ENCODE measurements at places on chromosomes 16 and 17.

- DNase-seq, result no peak
Observed at GRCh38 chr17:14672830-14673229, 371.9 kb downstream of the HS3ST3B1 start.

GRCh38 chr17:71769850-71770249 is 351.0 kb upstream of the SOX9 start:
- DNase-seq, result no peak

- no peak for DNase-seq
Observed at GRCh38 chr16:68590201-68590994, 51.3 kb downstream of the ZFP90 start.

DNA sequence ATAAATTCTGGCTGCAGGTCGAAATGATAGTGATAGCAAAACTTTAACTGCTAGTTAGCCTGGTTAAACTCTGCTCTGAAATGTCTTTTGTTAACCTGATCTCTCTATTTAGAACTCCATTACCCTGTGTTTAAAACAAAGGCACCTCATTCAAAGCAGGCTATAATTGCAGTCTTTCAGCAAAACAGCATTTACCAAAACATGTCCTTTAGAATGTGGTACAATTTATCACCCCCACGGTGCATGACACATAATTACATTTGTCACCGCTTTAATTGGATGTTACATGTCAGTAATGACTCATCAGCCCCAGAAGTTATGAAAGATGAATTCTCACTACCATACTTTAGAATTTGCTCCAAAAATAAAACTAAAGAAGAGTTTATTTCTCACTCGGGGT is 295.4 kb downstream of the TOX3 start:
- no peak for DNase-seq

- no peak for DNase-seq
Observed at GRCh38 chr16:377419-377951, 4.3 kb downstream of the PGAP6 start.

DNA sequence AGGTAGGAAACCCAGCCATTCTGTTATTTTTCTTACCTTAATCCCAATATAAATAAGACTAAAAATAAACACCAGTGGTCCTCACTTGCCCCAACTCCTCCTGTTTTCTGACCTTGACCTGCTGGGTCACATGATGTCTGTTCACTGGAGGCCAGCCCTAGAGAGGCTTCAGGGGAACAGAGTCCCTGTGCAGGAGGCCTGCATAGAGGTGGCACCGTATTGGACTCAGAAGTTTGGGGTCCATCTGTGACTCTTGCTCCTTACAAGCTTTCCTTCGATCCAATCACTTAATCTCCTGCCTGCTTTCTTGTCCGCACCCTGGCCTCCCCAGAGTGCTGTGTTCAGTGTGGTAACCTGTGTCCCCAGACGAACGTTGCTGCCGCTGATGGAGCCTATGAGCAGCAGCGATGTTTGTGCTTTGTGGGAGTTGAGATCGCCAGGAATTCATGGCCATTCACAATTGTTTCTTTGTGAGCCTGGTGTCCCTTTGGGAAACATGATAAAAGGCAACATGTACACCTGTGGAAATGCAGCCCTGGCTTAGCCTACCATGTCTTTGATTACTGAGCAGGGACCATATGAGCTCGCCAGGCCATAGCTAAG is 4.7 kb downstream of the IGSF6 start:
- DNase-seq, result no peak

DNA sequence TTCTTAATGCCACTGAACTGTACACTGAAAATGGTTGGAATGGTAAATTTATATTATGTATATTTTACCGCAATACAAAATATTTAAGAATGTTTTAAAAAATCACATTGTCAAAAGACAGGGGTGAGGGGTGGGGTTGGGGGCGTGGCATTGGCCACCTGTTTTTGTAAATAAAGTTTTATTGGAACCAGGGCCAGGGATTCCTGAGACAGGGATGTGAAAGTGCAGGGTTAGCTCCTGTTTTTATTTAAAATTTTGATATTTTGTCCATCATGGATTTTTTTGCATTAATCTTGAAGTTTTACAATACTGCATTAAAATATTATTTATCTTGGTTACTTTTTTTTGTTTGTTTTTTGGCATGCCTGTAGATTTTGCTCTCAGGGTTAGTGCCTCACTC is 2.3 kb upstream of the FA2H start:
- no peak for DNase-seq

- DNase-seq, result no peak
Observed at GRCh38 chr16:89841275-89841674, 13.0 kb downstream of the SPIRE2 start.

DNA sequence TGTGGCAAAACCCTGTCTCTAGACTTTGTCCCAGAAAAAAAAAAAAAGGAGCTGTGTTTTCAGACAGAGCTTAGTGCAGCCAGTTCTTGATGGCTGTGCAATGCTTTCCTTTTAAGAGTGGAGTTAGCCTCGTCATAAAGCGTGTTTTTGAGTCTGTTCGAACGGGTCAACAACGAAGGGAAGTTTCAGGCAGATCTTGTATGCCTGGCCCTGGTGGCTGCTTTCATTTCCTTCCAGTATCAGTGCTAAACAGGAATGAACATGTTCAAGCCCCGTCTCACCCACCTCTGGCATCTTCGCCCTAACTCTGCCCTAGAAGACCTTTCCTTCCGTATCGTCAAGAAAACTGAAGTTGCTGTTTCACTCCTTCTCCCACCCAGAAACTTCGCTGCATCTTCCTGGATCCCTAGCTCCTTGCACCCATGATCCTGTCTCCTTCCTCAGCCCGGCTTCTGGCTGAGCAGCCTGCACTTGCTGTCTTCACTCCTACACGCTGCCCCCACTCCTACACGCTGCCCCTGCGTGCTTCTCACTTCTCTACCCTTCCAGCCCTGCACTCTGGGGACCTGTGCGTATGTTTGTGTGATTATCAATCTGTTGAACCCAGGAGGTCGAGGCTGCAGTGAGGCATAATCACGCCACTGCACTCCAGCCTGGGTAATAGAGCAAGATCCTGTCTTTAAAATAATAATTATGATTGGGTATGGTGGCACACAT is 55.3 kb downstream of the USP10 start:
- no peak for DNase-seq

- DNase-seq, result peak; percentile 15
Observed at GRCh38 chr17:33049781-33050414, 58.3 kb downstream of the SPACA3 start.

DNA sequence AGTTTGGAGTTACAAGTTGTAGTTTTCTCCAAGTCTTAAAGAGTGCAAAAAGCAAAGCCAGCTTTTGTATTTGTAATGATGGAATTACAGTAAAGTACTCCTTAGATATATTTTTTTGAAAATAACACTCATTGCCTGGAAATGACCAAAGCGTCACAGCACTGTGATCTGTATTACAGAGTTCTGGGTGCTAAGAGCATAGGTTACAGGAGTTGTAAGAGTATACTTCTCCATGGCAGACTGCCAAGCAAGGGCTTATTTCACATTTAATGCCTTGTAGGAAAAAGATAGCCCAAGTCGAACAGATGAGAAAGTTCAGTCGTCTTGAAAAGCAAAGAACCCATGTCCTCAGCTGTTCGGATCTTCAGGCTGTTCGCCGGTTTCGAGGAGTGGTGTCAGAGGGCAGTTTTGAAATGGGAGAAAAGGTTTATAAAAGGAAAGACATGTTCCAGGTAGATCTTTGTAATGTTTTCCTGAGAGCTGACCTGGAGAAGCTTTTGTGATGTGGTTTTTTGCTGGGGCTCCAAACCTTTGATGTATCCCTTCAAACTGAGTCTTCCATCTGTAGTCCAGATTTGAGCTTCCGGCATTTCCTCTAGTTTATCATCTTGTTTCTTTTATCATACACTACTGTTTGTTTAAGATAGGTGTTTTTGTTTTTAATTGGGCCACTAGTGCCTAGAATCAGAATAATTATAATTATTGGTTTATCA is 41.3 kb downstream of the ERCC4 start:
- no peak for DNase-seq

GRCh38 chr16:48591976-48592375 is 18.0 kb downstream of the N4BP1 start:
- no peak for DNase-seq

GRCh38 chr17:82065193-82065637 is 389 bp downstream of the DUS1L start:
- no peak for DNase-seq

DNA sequence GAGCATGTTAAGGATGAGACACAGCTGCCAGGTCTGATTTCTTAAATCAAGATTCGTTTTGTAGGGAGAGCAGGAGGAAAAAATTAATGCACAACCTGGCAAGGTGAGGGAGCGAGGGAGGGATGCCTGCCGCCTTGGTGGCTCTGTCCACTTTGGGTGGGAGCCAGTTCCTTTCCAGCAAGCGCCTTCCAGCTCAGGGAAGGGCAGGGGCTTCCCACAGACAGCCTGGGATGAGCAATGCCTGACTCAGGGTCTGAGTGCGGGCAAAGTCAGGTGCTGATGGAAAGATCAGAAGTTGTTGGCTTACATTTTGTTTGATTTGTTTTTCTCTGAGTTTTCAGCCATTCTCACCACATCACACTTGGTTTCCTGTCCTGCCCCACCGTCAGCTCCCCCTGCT is 220.7 kb downstream of the ENGASE start:
- DNase-seq, result no peak

DNA sequence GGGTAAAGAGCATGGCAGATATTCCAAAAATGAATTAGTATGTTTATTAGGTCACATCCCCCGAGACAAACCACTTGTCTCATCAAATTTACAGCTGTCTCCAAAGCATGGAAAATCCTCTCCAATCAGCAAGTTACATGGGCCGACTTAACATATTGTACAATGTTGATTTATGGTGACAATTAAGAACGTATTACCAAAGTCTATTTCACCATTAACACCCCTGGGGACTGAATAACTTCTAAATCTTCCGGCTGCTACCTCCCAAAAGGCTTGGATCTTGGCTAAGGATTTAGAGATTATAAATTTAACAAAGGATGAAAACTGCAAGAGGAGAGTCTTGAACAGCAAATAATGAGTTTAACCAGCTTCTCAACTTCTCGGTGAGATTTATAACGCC is 311.9 kb downstream of the NPIPA8 start:
- DNase-seq, result no peak

GRCh38 chr16:68234188-68235107 is 1.5 kb downstream of the ESRP2 start:
- DNase-seq, result peak; percentile 58

DNA sequence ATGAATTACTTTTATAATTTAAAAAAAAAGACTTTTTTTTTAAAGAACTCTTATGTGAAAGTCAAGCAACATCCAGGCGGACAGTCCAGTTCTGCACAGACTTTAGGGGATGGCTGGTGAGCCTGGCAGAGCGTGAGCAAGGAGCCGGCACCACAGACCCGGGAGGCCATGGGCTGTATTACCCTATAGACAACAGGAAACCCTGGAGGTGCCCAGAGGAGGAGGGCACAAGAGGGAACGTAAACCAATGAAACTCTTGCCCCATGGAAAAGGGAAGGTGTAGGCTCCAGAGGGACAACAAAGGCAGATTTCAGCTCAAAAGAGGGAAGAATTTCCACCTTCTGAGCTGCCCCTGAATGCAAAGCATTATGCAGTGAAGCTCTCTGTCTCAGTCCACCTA is 25.5 kb upstream of the RPH3AL start:
- no peak for DNase-seq

GRCh38 chr16:57244463-57244766 is 644 bp upstream of the ARL2BP start:
- no peak for DNase-seq

- DNase-seq, result no peak
Observed at GRCh38 chr17:46978489-46979146, 435 bp downstream of the RPRML start.

- DNase-seq, result no peak
Observed at GRCh38 chr16:67444259-67445125, 13.6 kb downstream of the HSD11B2 start.

GRCh38 chr16:85798901-85799496 is 345 bp downstream of the EMC8 start:
- DNase-seq, result no peak

GRCh38 chr16:88965411-88965810 is 11.6 kb downstream of the CBFA2T3 start:
- DNase-seq, result no peak

DNA sequence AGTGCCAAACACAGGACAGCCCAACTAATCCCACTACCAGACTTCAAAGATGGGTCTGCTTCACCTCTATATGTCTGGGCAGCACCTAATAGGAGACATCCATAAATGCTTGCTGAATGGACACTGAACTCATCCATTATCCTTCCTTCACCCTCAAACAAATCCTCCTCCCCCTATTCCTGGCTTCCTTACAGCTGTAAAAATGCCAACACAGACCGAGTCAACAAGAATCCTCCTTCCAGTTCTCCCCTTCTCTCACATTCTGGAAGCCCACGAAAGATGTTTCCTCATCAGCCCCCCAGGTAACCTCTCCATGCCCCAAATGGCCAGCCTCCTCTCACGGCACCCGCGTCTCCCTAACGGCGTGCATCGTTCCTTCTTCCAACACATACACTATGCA is 12.3 kb downstream of the PELP1 start:
- DNase-seq, result no peak

DNA sequence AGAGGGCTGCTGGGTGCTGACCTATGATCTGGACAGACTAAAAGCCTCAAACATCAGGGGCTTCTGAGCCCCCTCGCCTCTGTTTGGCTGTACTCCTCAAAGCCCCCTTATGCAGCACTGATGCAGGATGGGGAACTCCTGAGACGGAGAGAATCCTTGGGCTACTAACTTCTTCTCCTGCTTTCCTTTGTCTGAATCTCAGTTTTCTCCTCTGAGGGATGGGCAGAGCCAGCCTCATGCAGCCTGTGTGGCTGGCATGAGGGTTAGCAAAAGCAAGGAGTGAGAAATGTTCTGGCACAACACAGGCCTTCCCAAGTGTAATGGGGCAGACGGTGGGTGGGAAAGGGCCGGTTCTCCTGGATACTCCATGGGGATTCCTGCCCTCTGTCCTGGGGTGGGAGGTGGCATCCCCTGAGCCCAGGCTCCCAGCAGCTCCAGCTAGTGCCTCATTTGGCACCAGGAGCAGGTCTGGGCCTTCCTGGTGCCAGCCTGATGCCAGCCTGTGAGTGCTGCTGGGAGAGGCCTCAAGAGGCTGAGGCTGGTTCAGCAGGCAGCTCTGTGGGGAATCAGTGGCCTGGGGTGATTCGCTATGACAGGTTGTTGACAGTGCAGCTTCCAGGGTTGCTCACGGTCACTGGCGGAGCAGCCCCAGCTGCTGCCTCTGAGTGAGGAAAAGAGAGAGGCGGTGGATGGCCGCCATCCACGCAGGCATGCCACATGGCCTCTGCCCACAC is 4.0 kb upstream of the BRD7 start:
- no peak for DNase-seq

- DNase-seq, result no peak
Observed at GRCh38 chr17:37518826-37519225, 29.1 kb downstream of the DUSP14 start.

GRCh38 chr17:38619937-38620550 is 14.3 kb upstream of the SRCIN1 start:
- no peak for DNase-seq

- no peak for DNase-seq
Observed at GRCh38 chr17:61404913-61405685, 5.5 kb downstream of the TBX2 start.

DNA sequence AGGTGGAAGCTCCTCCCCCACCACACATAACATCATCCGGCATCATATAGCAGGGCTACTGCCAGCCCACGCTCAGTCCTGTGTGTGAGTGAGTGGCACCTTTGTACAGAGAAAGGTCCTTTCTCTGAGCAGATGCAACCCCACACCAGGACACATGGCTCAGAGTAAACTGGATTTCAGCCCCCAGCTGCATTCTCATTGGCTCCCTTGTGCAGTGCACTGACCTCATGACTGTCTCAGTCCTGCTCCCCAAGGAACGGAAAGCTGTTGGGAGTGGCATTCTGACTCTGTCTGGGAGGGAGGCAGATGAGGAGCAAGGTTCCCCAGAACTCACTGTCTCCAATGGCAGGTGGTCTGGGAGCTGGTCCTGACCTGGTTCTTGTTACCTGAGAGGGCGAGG is 244.1 kb downstream of the PHKB start:
- no peak for DNase-seq
